ENCODE measurements at places on chromosomes 13 and 19.

GRCh38 chr13:90232291-90232690, 1115.2 kb upstream of the MIR17HG start:
- DNase-seq = no peak

DNA sequence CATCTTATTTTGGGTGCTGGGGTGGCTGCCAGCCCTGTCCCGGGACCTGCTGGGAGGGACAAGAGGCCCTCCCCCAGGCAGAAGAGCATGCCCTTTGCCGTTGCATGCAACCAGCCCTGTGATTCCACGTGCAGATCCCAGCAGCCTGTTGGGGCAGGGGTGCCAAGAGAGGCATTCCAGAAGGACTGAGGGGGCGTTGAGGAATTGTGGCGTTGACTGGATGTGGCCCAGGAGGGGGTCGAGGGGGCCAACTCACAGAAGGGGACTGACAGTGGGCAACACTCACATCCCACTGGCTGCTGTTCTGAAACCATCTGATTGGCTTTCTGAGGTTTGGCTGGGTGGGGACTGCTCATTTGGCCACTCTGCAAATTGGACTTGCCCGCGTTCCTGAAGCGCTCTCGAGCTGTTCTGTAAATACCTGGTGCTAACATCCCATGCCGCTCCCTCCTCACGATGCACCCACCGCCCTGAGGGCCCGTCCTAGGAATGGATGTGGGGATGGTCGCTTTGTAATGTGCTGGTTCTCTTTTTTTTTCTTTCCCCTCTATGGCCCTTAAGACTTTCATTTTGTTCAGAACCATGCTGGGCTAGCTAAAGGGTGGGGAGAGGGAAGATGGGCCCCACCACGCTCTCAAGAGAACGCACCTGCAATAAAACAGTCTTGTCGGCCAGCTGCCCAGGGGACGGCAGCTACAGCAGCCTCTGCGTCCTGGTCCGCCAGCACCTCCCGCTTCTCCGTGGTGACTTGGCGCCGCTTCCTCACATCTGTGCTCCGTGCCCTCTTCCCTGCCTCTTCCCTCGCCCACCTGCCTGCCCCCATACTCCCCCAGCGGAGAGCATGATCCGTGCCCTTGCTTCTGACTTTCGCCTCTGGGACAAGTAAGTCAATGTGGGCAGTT, 8.6 kb downstream of the CALM3 start:
- no peak for DNase-seq

- peak; percentile 97 for DNase-seq
Measured at GRCh38 chr19:11197291-11198174, at the start of gene KANK2. TSS of gene KANK2 (minus strand) at chr19:11197545. CDS start at chr19:11194511, 3,034 bp downstream.

GRCh38 chr19:13978351-13979243, 26.3 kb downstream of the DCAF15 start:
- DNase-seq = no peak

DNA sequence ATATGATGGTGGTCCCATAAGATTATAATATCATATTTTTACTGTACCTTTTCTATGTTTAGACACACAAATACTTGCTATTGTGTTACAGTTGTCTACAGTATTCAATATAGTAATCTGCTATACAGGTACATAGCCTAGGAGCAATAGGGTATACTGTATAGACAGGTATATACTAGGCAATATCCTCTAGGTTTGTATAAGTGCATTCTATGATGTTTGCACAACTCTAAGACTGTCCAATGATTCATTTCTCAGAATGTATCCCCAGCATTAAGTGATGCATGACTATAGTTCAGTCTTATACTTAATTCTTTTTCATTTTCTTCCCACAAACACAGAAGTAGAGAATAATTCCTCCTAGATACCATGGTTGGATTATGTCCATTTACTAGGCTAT, 383.3 kb downstream of the DACH1 start:
- DNase-seq = no peak

DNA sequence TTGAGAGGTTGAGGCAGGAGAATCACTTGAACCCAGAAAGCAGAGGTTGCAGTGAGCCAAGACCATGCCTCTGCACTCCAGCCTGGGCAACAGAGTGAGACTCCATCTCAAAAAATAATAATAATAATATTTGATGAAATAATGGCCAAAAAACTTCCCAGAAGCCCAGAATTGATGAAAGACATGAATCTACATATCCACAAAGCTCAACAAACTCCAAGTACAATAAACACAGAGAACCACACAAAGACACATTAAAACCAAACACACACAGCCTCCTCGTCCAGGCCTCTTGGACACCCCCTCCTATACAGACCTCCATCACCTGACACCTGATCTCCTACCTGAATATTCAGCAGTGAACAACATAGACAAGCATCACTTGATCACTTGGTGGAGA, 3.2 kb upstream of the SYDE1 start:
- DNase-seq = no peak

- DNase-seq = no peak
Measured at GRCh38 chr19:2603334-2603733, 99.2 kb downstream of the GNG7 start.

GRCh38 chr13:36417331-36417730, 15.0 kb upstream of the CCNA1 start:
- DNase-seq = no peak

Data from DMS53 (cell line).